Upper lobe of left lung (tissue), 6 donors: ENCODE measurements at places on chromosomes 1 and 21.

DNA sequence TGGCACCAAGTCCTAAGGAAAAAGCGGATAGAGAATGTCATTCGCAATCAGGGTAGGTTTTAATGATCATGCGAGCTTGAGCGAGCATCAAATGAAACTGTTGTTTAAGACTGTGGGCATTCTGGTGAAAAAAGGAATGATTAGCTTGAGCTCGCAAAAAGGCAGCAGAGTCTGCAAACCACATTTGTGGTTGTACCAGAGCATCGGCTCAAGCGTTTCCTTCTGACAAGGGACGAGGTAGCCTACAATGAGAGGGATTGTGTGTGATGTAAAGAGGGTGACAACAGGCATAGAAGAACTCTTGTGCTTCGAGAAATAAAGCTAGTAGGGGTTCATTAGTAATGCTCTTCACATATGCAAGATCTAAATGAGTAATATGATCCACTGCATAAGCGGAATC lies 11.1 kb upstream of the CD48 start:
- H3K4me3 ChIP-seq, result no peak overlapping the region
- DNase-seq, result no peak
- H3K4me1 ChIP-seq, result peaks cover 12% of the 10 kb centered on the region
- H3K27me3 ChIP-seq, result no peaks in the 10 kb centered on the region
- no peak overlapping the region for H3K27ac ChIP-seq

- peaks cover 22% of the 10 kb centered on the region for H3K4me1 ChIP-seq
- H3K36me3 ChIP-seq, result peaks cover 8% of the 10 kb centered on the region
- DNase-seq, result no peak
- H3K27ac ChIP-seq, result no peak overlapping the region
- no peak overlapping the region for H3K4me3 ChIP-seq
Observed at GRCh38 chr1:35287807-35288640, 19.5 kb downstream of the ZMYM4 start.

DNA sequence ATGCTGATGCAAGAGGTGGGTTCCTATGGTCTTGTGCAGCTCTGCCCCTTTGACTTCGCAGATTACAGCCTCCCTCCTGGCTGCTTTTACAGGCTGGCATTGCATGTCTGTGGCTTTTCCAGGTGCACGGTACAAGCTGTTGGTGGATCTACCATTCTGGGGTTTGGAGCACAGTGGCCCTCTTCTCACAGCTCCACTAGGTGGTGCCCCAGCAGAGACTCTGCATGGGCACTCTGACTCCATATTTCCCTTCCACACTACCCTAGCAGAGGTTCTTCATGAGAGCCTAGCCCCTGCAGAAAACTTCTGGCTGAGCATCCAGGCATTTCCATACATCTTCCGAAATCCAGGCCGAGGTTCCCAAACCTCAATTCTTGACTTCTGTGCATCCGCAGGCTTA lies 989.0 kb downstream of the PLA2G4A start:
- DNase-seq, result no peak
- H3K27me3 ChIP-seq, result no peaks in the 10 kb centered on the region
- no peaks in the 10 kb centered on the region for H3K4me1 ChIP-seq
- no peaks in the 10 kb centered on the region for H3K36me3 ChIP-seq

DNA sequence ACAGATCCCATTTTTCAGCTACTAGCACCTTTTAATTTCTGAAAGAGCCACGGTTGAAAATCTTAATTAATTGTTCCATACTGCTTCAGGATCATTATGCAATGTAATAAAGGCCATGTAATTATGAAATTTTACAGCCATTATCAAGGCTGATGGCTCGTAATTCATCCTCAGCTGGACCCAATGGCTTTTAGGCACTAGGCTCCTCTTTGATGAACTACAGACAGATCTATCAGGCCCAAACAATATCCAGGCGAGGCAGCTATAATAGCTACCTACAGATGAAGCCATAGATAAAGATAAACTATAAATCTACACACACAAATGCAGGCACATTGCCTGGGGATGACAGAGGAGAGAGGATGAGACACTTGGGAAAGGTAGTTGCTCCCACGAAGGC lies 110.5 kb upstream of the USH2A start:
- H3K27me3 ChIP-seq, result no peaks in the 10 kb centered on the region
- H3K27ac ChIP-seq, result no peak overlapping the region
- no peaks in the 10 kb centered on the region for H3K36me3 ChIP-seq
- no peak for DNase-seq

DNA sequence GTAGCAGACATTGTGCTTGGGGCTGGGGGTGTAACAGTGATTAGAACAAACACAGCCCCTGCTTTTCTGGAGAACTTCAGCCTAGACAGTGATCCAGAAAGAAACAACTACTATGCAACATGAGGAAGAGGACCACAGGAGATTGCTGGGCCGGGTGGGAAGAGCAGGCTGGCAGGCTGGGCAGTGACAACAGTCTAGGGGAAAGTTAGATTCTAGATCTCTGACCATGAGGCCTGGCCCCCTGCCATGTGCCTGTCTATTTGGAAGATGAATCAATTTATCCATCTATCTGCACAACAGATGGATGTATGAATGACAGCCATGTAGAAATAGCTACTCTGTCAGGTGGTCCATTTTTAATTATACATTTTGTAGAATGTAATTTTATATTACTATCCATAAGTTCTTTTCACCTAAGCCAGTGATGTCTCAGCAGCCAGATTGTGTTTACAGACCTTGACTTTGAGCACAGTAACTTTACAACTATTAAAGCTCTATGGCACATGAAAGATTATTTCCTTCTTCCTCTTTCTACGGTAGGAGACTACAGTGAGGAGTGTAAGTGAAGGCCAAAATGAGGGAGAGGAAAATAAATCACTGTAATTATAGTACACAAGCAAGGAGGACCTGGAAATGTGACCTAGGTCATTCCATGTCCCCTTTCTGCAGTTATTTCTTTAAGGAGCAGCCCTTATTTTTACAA lies 15.5 kb downstream of the CLIC6 start:
- no peak overlapping the region for H3K27ac ChIP-seq
- H3K4me1 ChIP-seq, result no peaks in the 10 kb centered on the region
- no peaks in the 10 kb centered on the region for H3K27me3 ChIP-seq
- H3K36me3 ChIP-seq, result no peaks in the 10 kb centered on the region
- DNase-seq, result no peak
- H3K4me3 ChIP-seq, result no peak overlapping the region
